ENCODE measurements at places on chromosomes 11 and 22. TPM values are rescaled to one million over a fixed set of nuclear protein-coding genes. Genes with fewer than 3 reads are reported as not detected.
A peak's percentile ranks its signal among the peaks of the same experiment; 100 is the strongest.

DNA sequence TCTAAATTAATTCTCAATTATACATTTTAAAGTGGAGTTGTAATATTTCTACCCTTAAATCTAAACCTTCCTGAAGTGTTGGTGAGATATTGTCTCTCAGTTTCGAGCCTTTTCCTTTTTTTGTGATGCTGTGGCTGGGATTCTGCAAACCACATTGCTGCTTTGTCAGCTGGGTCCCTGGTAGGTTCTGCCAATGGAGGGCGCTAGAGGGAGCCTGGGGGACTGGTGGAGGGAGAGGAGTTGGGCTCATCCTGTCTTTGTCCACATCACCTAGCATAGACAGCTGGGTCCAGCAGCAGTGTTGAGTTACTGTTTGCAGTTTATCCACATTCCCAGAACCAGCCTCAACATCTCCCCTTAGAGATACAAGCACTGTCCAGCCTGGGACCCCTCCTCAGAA is 41.0 kb downstream of the TRAF6 start:
- no peak overlapping the region for H3K27ac ChIP-seq
- no peaks in the 10 kb centered on the region for H3K4me1 ChIP-seq
- no peak for DNase-seq

GRCh38 chr11:68996376-68997123 is 15.8 kb upstream of the MRGPRD start:
- no peaks in the 10 kb centered on the region for H3K4me1 ChIP-seq
- H3K27ac ChIP-seq, result no peak overlapping the region
- DNase-seq, result no peak
- no peaks in the 10 kb centered on the region for H3K27me3 ChIP-seq

- no peaks in the 10 kb centered on the region for H3K27me3 ChIP-seq
- DNase-seq, result no peak
- H3K4me1 ChIP-seq, result no peaks in the 10 kb centered on the region
- no peak overlapping the region for H3K27ac ChIP-seq
Observed at GRCh38 chr11:116397602-116398084, 375.1 kb downstream of the BUD13 start.

DNA sequence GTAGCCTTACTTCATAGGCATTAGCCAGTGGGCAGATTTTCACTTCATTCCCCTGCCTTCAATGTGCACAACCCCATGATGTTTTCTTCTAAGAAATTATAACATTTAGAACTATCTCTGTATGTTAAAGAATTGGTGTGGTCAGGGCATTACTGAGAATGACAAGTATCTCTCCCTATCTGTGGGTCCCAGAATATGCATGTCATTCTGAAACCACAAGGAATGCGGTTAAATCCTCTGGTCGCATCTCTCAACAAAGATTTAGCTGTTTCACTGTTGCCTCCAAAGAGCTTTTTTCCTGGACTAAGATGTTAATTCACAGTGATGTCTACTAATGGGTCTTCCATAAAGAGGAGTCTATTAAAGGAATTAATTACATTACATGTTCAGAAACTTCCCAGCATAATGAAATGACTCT is 62.7 kb downstream of the LIF start:
- peaks cover 72% of the 10 kb centered on the region for H3K4me1 ChIP-seq
- H3K36me3 ChIP-seq, result no peaks in the 10 kb centered on the region
- H3K27ac ChIP-seq, result no peak overlapping the region
- no peak overlapping the region for H3K4me3 ChIP-seq

The TBX10 gene
- total RNA-seq, result not detected

GRCh38 chr11:60872961-60873524 is 5.7 kb downstream of the ZP1 start:
- peaks cover 17% of the 10 kb centered on the region for H3K4me1 ChIP-seq
- no peak overlapping the region for H3K4me3 ChIP-seq
- DNase-seq, result no peak
- peaks cover under 1% of the 10 kb centered on the region for H3K36me3 ChIP-seq
- H3K27me3 ChIP-seq, result no peaks in the 10 kb centered on the region

DNA sequence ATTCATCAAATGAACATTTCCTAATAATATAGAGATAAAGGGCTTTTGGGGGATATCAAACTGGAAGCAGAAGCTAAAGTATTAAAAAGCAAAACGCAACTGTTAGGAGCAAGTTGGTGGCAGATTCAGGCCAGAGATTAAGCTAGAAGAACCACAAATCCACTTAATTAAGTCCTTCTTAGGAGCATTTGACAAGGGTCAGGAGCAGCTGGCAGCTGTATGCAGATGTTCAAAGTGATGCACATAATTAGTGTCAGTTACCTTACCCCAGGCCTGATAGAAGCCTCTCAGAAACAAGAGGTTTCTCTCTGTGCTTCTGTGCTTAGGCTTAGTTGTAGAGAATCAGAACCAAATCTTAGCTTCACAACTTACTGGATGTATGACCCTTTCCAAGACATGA is 546.5 kb upstream of the ANO5 start:
- H3K4me3 ChIP-seq, result no peak overlapping the region
- H3K27me3 ChIP-seq, result no peaks in the 10 kb centered on the region
- DNase-seq, result no peak
- H3K27ac ChIP-seq, result no peak overlapping the region
- no peaks in the 10 kb centered on the region for H3K4me1 ChIP-seq
- no peaks in the 10 kb centered on the region for H3K36me3 ChIP-seq

GRCh38 chr11:131691181-131692041 is 321.0 kb downstream of the NTM start:
- no peaks in the 10 kb centered on the region for H3K4me1 ChIP-seq
- no peak overlapping the region for H3K27ac ChIP-seq
- no peaks in the 10 kb centered on the region for H3K36me3 ChIP-seq

DNA sequence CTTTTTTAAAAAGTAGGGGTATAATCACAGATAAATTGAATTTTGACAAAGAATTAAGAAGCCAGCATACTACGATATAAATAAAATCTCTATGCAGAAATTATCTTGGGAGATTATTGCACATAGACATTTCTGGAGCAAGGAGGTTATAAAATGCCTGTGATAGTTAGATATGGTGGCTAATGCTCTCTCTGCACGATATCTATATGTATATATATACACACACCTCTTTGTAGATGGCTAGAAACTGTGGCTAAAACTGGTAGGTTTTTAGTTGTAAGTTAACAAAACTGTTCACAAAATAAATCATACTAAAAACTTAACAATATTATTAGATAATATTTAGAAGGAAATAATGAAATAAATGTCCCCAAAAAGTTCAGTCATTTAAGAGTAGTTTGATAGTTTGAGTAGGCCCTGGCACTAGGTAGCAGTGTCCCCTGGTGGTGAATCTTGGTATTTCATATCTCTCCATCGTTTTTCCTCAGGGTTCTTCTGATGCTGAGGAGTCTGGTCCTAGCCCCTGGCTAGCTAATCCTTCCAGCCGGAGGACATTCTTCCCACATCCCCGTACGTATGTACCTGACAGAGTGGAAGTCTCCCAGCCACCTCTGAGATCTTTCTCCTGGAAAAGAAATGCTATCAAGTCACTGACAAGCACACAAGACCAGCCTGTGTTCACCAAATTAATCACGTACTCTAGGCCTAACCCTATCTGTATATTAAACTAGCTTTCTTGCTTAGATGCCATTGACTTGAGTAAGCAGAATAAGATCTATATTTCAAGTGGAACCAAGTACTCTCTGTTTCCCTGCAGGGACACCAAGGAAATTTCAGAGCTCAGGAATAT is 32.2 kb downstream of the ART5 start:
- H3K27me3 ChIP-seq, result no peaks in the 10 kb centered on the region
- no peak overlapping the region for H3K27ac ChIP-seq
- no peak overlapping the region for H3K4me3 ChIP-seq
- H3K4me1 ChIP-seq, result peaks cover 8% of the 10 kb centered on the region
- peak; percentile 35 for DNase-seq

The CNTN5 gene
- not detected for total RNA-seq

The MS4A2 gene
- total RNA-seq, result not detected
